ENCODE measurements at places on chromosomes 13 and 19. TPM values are rescaled to one million over a fixed set of nuclear protein-coding genes. Genes with fewer than 3 reads are reported as not detected.
A peak's percentile ranks its signal among the peaks of the same experiment; 100 is the strongest.

The CEACAM8 gene
- not detected for total RNA-seq

The SYT3 gene
- 1.2 TPM for total RNA-seq

The ZNF577 gene
- 66.8 TPM for total RNA-seq

The TNNI3 gene
- not detected for total RNA-seq

The AZU1 gene
- total RNA-seq = not detected

The RUBCNL gene
- total RNA-seq = 52.0 TPM

The RASAL3 gene
- total RNA-seq = 66.0 TPM

The AXL gene
- 23.8 TPM for total RNA-seq

The FCGBP gene
- total RNA-seq = 1,411 TPM

The TJP3 gene
- 364 TPM for total RNA-seq

The WDR88 gene
- total RNA-seq = not detected

The PRR22 gene
- 21.3 TPM for total RNA-seq

The CACNG6 gene
- total RNA-seq = not detected

The OVOL3 gene
- not detected for total RNA-seq

DNA sequence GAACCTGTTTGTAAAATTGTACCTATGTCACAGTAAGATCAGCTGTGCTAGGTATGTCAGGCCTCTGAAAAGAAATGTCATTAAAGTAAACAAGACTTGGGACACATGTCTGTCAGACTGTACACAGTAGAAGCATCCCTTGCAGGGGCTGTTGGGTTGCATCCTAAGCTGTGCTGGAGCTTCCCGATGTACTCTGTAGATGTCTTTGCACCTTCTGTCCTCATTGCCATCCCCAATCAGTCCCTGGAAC lies 48.7 kb upstream of the GPR183 start:
- no peak for DNase-seq

DNA sequence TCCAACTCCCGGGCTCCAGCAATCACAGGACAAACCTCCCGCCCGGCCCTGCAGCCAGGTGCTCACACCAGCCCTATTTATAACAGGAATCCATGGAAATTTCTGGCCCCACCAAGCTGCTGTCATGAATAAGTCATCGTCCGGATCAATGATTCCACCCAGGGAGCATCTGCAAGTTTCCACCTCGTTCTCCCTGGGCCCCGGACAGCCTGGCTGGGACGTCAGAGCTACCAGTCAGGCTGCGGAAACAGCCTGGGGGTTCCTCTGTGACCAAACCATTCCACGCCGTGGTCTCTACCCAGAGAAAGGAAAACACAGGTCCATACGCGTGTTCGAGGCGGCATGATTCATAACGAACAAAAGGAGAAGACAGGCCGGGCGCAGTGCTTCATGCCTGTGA lies 20.7 kb upstream of the PTBP1 start:
- no peak for DNase-seq

GRCh38 chr13:87677496-87678371 lies 6.6 kb downstream of the SLITRK5 start:
- no peak for DNase-seq

- no peak for DNase-seq
These were observed 1183.1 kb upstream of the PCDH20 start for GRCh38 chr13:62598708-62599107.

- no peak for DNase-seq
These were observed 31.0 kb upstream of the ATP11A start for GRCh38 chr13:112658808-112659207.

GRCh38 chr19:32566246-32566830 lies 14.7 kb upstream of the PDCD5 start:
- DNase-seq = no peak

DNA sequence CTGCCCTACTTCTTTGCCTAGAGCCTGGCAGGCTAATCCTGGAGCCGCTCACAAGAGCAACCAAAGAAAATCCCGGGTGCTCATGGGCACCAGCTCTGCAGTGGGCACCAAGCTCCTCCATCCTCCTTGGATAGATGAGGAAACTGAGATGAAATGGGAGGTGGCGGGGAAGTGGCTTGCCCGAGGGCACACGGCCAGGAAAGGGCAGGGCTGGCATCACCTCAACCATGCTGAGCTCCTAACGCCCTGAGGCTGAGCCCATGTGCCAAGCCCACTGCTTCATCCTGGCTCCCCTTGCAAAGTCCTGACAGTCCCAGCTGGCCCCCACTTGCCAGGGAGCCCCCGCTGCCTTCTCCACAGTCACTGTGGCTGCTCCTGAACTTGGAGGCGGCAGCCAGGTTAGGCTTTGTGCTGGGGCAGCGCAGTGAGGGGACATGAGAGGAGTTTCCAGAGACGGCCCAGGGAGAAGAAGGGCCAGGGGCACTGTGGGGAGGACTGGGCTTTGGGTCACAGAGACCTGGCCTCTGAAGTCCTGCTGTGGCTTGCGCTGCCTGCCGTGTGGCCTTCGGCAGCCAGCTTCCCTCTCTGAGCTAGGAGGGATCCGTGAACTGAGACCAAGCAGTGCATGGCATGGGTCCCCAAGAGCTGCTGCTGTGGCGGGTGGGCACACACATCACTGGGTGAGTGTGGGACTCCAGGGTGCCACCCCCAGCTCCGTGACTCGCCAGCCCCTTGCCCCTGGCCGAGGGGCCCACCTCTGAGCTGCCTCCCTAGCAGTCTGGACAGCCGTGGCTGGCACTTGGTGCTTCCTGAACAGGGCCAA lies 17.5 kb downstream of the TMED1 start:
- DNase-seq = no peak

- DNase-seq = no peak
These were observed 8.7 kb upstream of the ZBTB7A start for GRCh38 chr19:4075373-4075772.

GRCh38 chr13:39527961-39528660 lies 74.9 kb downstream of the LHFPL6 start:
- no peak for DNase-seq

- peak; percentile 56 for DNase-seq
These were observed 7.1 kb downstream of the ARID3A start for GRCh38 chr19:932648-933552.

GRCh38 chr13:42148538-42148937 lies 100.1 kb downstream of the DGKH start:
- no peak for DNase-seq

DNA sequence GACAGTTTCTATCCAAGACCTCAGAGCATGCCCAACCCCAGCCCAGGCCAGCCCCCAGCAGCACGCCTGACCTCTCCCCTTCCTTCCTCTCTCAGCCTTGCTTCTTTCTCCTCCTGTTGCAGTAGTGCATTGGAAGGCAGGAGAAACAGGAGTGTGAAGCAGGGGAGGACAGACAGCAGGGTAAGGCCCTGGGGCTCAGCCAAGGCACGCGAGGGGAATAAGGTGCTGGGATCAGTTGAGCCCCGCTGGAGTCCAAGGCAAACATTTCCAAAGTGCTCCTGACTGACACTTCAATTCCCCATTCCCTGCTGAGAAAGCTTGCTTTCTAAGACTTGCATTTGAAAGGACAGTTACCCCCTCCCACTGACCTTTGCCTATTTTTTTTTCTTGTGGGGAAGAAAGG lies 73.1 kb upstream of the OLFM4 start:
- DNase-seq = no peak

DNA sequence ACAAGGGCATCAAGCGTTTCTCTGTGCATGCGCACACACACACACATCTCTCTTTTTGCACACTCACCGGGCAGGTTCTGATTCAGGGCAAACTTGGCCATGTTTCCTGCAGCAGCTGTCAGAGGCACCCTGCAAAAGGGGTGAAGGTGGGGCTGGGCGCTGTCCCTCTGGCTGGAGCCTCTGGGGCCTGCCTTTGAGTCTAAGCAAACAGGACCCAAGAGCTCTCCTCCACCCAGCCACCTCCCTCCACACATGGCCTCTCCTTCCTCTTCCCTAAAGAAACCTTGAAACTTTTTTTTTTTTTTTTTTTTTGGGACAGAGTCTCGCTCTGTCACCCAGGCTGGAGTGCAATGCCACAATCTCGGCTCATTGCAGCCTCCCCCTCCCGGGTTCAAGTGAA lies 5.3 kb downstream of the KANK3 start:
- DNase-seq = no peak

GRCh38 chr19:58355908-58356765 lies 2.8 kb upstream of the A1BG start:
- no peak for DNase-seq

GRCh38 chr19:47176071-47176626 lies 45.5 kb downstream of the SAE1 start:
- no peak for DNase-seq

DNA sequence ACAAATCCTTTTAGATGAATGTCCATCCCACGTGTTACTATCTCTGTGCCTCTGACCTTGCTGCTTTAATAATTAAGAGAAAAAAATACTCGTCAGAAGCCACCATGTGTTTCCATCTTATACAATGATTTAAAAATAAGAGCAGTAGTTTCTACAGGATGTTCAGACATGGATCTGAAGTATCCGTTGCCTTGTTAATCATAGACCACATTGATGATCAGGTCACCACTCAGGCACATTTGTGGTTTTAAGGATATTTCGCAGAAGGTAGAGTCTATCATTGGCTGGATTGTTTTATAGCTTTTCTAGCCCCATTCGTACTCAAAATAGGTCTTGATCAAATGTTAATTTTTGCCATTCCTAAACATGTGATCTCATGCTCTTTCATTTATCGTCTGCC lies 710.0 kb upstream of the ARGLU1 start:
- no peak for DNase-seq

GRCh38 chr13:110950819-110951570 lies 36.1 kb upstream of the ANKRD10 start:
- no peak for DNase-seq

GRCh38 chr19:17455308-17456123 lies 5.2 kb downstream of the NXNL1 start:
- no peak for DNase-seq

DNA sequence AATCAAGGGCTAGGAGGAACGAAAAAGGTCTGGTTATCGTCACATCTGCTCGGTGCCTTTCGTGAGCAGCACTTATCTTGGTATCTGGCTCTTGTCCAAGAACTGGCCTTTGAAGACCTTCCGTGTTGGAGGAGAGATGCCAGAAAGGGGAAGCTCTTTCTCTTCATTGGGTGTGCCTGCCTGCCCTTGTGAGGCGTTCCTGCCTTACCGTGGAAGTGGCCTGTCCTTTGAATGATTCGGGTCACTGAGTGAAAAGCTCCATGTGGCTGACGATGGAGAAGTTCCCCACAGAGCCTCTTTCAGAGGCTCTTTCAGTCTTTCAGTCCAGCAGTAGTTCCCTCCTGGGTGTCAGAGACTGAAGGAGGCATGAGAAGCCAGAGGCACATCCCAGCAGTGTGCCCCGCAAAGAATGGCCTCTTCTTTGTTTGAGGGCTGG lies 121.5 kb upstream of the SLC10A2 start:
- DNase-seq = no peak

GRCh38 chr19:18504886-18505610 lies 16.8 kb downstream of the ELL start:
- no peak for DNase-seq

DNA sequence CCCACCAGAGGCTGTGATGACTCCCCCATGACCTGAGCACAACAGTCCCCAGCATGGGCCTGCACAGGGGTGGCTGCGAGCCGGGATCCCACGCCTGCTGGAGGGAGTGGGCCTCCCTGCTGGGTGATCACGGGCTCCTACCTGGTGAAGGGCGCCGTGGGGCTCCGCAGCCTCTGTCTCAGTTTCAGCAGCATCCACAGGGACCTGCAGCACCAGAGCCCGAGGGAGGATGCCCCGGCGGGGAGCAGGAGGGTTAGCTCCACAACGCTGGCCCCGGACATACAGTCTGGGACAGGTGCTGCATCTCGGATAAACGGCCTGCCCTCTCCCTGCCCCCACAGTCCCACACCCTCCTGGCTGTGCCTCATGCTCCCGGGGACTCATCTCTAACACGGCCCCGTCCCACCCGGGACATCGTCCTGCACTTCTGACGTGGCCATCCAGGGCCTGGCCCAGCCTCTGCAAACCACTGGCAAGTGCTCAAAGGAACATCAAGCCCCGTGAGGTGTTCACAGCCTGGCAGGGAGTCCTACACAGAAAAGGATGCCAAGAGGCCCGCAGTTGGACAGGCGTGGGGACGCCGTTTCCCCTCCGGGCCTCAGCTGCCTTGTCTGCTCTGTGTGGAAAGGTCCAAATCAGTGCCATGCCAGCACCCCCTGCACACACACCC lies 10.5 kb downstream of the PEX11G start:
- no peak for DNase-seq

DNA sequence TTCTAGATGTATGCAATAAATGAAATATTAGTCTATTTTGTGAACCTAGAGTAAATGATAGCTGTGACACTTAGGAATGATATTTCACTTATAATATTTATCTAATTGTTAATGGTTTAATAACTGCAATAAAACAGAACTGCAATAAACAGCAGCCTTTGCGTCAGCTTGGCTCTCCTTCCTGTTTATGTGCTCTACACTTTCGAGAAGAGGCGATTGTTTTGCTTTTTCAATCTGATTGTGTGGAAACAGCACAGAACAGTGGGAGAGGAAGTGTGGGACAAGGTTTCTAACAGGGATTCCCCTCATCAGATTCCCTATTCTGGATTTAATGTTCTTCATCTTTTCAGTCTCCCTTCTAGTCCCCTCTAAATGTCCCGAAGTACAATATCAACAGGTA lies 17.3 kb upstream of the TRPC4 start:
- DNase-seq = no peak

GRCh38 chr19:18220632-18221275 lies 5.5 kb downstream of the PDE4C start:
- DNase-seq = no peak

- DNase-seq = no peak
These were observed 229.7 kb downstream of the KCNRG start for GRCh38 chr13:50244713-50245574.

DNA sequence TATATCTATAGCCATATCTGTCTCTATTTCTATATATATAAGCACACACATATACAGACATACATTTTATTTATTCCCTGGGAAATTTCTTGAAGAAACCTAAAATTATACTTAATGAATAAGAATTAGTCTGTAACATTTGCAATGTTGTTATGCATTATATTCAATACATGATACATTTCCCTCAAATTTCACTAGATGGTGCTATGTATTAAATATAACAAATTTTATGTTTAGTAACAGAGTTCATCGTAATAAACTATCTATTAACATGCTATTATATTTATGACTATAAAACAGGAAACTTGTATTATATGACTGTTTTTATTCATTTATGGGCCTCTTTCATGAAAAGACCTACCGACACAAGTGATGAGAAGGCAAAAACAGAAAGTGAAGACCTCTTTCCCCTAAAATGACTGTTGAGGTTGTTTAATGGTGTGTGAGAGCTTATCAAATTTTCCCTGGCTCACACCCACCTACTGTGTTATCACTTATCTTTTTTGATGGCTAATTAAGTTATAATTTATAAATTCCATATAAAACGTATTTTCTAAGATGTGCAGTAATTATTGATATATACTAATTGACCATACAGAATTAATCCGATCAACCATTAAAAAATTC lies 881.9 kb downstream of the SLITRK6 start:
- no peak for DNase-seq

GRCh38 chr19:15251749-15252397 lies 19.6 kb upstream of the EPHX3 start:
- no peak for DNase-seq

GRCh38 chr19:6654347-6655310 lies 15.3 kb downstream of the TNFSF14 start:
- peak; percentile 38 for DNase-seq

GRCh38 chr19:31318790-31319425 lies 30.3 kb downstream of the TSHZ3 start:
- no peak for DNase-seq

GRCh38 chr13:98207416-98207815 lies 30.3 kb upstream of the RNF113B start:
- DNase-seq = no peak

All from Peyer's patch (tissue), 4 donors.